Lung microvascular endothelial cell (primary cell): ENCODE measurements at places on chromosomes 16 and 17. TPM values are rescaled to one million over a fixed set of nuclear protein-coding genes. Genes with fewer than 3 reads are reported as not detected.
A peak's percentile ranks its signal among the peaks of the same experiment; 100 is the strongest.

- DNase-seq, result peak; percentile 30
Observed at GRCh38 chr17:58997756-58998553, 108.7 kb downstream of the TRIM37 start.

DNA sequence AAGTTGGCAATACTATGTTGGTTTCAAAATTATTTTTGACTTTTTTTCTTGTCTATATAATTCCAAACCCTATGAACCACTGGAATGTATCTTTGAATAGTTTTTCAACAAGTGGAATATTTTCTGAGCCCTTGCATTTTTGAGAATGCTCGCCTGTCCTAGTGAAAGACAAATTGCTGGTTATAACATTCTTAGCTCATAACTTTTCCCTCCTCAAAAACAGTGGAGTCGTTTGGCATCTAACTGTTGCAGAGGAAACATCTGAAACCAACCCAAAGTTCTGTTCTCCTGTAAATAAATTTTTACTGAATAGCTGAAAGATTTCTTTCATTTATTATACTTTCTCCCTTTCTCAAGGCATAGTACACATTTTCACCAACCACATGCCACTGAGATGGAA, 11.3 kb upstream of the COX10 start:
- DNase-seq, result no peak

Gene CRYM
- total RNA-seq, result not detected in 2 replicates

Gene CETP
- total RNA-seq, result 3.0 and 10.5 TPM in 2 replicates

Gene ROGDI
- total RNA-seq, result 22.0 and 33.3 TPM in 2 replicates

DNA sequence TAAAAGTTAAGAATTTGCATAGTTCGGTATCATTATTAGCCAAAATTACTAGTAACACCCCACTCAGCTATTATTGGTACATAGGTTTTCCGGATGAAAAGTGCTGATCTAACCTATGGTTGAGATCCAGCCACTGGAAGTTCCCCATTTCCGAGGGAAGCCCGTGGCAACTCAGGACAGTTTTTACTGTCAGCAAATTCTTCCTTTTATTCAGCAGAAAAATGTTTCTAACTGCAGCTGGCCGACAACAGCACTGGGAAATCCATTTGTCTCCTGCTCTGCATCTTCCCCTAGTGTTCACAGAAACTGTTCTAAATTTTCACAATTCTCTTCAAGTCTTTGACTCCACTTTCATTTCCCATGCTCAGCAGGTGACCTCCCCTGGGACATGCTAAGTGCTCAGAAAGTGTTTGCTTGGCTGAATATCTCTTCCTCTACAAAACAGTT, 15.5 kb upstream of the MMD start:
- peak; percentile 48 for DNase-seq

- no peak for DNase-seq
Observed at GRCh38 chr17:77147357-77147801, 6.6 kb downstream of the SEC14L1 start.

DNA sequence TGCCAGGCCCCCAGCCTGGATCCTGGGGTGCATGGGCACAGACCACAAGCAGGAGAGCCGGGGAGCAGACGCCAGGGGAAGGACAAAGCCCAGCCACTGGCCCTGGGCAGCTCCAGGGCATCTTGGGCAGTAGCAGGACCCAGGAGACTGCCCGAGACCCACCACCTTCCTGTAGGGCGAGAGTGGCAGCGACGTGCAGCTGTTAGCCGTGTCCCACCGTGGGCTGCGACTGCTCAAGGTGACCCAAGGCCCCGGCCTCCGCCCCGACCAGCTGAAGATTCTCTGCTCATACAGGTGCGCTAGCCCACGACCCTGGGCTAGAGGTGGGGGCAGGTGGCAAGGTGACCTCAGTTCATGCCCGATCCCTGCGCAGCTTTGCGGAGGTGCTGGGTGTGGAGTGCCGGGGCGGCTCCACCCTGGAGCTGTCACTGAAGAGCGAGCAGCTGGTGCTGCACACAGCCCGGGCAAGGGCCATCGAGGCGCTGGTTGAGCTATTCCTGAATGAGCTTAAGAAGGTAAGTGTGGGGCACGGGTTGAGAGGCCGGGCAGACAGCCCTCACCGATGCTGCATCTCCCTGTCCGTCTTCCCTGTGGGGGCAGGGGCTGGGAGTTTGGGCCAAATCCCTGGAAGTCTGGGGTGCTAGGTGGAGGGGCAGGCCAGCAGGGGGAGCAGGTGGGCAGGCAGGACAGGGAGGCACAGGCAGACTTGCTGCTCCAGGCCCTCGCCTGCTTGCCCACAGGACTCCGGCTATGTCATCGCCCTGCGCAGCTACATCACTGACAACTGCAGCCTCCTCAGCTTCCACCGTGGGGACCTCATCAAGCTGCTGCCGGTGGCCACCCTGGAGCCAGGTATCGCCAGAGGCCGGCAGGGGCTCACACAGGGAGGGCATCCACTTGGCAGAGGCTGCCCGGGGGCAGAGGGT, 13.5 kb upstream of the SMIM5 start:
- DNase-seq, result peak; percentile 50
